ENCODE measurements at places on chromosomes 3 and 15.
A peak's percentile ranks its signal among the peaks of the same experiment; 100 is the strongest.

GRCh38 chr3:26422415-26422814 is 200.2 kb upstream of the LRRC3B start:
- DNase-seq, result no peak

DNA sequence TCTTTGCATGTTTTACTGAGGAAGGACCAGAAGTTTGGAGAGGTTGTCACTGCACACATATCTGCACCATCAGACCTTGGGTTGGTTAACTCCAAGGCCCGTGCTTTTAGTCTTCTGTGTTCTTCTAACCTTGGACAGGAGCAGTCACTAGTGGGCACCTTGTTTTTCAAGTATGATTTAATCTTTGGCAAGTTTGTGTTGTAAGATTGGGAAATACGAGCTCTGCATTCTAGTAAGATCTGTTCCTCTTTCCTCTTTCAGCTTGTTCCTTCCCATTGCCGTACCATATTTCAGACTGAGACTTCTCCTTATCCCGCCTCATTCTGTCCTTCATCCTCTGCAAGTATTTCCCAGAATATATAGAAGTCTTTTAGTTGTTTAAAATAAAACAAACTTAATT is 5.1 kb downstream of the TMOD2 start:
- no peak for DNase-seq

- no peak for DNase-seq
Observed at GRCh38 chr3:152159328-152159727, 109.4 kb upstream of the MBNL1 start.

DNA sequence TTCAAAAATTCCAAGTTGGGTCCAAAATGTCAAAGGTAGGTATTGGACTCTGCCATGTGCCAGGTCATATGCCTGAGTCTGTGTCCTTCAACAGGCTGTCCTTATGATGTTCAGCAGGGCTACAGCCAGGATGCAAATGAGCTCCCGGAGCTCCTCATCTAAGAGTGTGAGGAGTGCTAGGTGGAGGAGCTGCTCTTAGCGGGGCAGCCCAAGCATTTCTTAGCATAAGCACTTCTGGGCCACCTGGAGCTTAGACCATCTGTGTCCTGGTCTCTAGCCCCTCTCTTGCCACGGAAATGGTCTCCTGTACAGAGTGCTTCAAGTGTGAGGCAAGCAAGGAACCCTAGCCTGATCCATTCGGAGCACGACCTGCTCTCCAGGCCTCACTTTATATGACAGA is 64.6 kb upstream of the PRR23C start:
- no peak for DNase-seq

- no peak for DNase-seq
Observed at GRCh38 chr3:111669926-111670630, 74.9 kb upstream of the ZBED2 start.

DNA sequence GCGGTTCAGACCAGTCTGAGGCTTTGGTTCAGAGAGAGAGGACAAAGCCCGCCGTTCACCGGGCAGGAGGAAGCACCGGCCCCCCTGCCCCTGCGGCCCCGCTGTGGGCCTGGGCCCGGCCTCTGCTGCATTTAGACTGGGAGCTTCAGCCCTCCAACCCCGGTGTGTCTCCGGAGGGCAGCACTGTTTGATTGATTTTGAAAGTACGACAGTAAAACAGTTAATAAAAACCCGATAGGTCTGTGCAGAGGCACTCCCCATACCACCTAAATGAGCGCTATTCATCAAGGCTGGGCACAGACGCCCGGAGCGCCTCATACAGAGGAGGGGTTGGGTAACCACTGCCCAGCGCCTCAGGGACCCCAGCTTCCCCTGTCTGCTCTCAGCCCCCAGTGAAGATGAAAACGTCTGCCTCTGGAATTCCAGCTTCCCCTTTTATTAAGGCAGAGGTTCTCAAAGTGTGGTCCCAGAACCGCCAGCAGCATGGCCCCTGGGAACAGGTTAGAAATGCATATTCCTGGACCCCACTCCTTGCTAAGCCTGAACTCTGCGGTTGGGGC is 256.7 kb upstream of the TLE3 start:
- no peak for DNase-seq

DNA sequence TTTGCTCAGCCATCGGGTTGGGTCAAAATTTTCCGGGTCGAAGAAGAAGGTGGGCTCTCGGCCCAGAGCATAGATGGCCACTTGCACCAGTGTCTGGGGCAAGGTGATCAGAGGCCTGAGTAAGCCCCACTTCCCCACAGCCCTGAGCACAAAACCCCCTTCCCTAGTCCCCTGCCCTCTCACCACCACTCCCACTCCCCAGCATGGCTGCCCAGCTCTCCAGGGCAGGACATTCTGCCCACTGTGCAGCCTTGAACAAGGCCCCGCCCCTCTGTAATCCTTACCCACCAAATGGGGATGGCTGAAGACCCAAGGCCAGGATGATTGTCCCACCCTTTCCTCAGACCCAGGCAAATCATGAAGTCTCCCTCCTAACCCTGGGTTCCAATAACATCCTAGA is 28.8 kb downstream of the CYP11A1 start:
- no peak for DNase-seq

- DNase-seq, result no peak
Observed at GRCh38 chr3:33424606-33425452, 15.4 kb downstream of the UBP1 start.

DNA sequence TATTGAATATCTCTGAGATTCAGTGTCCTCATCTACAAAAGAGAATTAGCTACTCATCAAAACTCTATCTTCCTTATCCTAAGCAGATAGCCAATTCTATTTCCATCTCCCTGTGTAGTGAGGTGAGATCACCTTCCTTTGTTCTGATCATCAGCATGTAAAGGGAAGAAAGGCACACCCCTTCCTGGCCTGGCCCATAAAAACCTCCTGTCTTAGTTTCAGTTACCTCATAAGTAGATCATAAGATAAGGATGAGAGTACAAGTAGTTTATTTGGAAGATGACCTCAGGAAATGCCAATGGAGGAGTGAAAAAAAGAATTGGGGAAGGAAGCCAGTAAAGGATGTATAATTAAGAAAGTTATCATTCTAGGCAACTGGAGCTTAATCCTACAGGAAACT is 114.5 kb upstream of the GADL1 start:
- no peak for DNase-seq

DNA sequence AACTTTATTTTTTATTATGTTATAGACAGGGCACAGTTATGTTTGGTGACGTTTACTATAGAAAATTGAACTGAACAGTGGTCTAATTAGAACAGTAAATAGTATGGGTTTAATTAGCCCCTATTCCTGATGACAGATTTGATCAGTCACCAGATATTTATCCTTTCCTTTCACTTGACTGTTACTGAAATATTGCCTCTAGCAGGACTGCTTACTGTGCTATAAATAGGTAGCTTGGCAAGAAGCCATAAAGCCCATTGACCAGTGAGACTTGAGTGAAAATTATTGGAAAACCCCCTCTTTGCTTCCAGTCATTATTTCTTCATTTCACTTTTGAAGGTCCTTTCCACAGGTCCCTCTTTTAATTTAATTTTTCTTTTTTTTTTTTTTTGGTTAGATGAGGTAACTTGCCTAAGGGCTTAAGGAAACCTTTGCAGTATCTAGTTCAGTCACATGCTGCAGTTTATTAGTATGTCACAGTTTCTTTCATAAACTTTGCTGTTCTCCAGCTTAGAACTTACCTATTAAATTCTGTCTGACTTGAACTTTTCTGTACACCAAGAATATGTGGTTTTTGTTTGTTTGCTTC is 115.6 kb downstream of the ADAMTSL3 start:
- DNase-seq, result no peak

DNA sequence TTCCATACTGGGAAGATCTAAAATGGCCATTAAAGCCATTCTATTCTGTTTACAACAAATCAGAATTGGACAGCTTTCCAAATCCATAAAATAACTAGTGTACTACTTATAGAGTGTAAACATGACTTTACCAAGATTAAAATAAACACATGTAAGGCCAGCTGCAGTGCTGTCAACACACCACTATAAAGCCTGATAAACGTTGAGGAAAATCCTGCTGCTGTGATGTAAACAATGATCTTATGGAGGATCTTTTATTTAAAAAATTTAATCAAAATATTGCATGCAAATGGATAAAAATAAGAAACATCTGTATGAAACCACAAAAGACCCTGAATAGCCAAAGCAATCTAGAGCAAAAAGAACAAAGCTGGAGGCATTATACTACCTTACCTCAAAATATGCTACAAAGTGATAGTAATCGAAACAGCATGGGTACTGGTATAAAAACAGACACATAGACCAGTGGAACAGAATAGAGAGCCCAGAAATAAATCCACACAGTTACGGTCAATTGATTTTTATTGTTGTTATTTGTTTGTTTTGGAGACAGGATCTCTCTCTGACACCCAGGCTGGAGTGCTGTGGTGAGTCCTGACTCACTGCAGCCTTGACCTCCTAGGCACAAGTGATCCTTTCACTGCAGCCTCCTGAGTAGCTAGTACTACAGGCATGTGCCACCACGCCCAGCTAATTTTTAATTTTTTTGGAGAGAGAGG is 428.8 kb upstream of the C2CD4B start:
- DNase-seq, result peak; percentile 44

GRCh38 chr3:37905987-37906674 is 44.5 kb downstream of the CTDSPL start:
- peak; percentile 10 for DNase-seq

DNA sequence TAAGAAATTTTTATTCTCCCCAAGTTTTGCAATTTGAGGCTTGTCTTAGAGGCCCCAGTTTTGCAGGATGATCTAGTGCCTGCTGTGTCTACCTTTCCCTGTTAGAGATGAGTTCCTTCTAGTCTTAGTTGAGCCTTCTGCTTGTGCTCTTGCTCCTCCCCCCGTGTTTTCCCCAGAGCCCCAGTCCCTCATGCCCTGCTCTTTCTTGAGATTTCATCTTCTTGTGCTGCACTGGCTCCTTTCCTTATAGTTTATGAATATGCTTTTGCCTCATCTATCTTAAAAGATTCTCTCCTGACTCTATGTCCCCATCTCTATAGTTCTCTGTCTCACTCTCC is 4.7 kb downstream of the GAP43 start:
- DNase-seq, result no peak

- no peak for DNase-seq
Observed at GRCh38 chr3:129564981-129565644, 22.1 kb downstream of the H1-8 start.

- DNase-seq, result no peak
Observed at GRCh38 chr3:139418144-139418543, 28.7 kb upstream of the COPB2 start.

All from NCI-H345 (cell line).